ENCODE measurements at places on chromosomes 11 and 22.

GRCh38 chr22:46150034-46150654, at the start of gene PPARA:
PPARA (plus strand) TSS chr22:46150526; CDS start chr22:46198384, 47,858 bp downstream.
- peak; percentile 23 for DNase-seq

DNA sequence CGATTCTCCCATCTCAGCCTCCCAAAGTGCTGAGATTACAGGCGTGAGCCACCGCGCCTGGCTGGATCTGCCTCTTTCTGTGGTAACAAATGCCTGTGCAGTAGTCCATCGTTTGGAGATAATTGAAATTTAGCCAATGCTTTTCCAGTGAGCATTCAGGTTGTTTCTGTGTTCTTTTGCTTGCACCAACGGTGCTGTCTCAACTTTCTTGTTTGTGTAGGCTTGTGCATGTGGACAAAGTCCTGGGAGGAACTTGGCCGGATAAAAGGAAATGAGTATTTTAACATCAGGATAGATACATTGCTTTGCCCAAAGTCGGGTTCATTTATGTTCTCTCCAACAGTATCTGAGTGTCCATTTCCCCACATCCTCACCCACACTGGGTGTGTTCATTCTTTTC, 85.7 kb downstream of the KIAA1671 start:
- no peak for DNase-seq

GRCh38 chr22:46287873-46288751, 8.6 kb upstream of the GTSE1 start:
- DNase-seq, result no peak

GRCh38 chr11:57639321-57640067, 10.2 kb downstream of the YPEL4 start:
- DNase-seq, result no peak

DNA sequence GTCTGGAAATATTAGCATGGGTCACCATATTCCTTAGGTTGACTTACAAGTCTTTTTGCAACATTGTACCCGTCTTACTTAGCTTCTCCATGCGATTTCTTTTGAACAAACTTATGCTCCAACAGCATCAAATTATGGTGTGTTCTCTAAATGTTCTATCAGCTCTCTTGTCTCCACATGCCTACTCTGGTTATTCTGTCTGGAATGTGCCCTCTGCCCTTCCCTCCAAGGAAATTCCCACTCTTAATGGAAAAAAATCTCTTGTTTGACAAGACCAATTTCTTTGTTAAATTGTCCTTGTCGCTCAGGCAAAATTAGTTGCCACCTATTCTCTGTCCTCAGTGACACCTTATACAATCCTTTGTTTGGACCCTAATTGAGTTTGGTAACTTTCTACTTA, 522.8 kb upstream of the LUZP2 start:
- DNase-seq, result no peak

DNA sequence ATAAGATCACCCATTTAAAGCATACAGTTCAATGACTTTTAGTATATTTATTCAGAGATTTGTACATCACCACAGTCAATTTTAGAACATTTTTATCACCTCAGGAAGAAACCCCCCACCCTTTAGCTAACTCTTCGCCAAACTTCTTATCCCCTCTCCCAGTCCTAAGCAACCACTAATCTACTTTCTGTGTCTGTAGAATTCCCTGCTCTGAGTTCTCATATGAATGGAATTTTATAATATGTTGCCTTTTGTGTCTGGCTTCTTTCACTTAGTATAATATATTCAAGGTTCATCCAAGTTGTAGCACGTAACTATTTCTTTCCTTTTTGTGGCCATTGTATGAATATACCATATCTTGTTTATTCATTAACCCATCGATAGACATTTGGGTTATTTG, 3.6 kb downstream of the ANKRD13D start:
- DNase-seq, result no peak

Data from NCI-H1092 treated with DMSO at 0.1 percent for 48 hours (cell line).